Activated naive CD8-positive, alpha-beta T cell treated with anti-CD3 and anti-CD28 coated beads, Interleukin-2, amount 10 ng/mL, durations not matched to agents 7 days and 5 days (primary cell): ENCODE measurements at places on chromosomes 2 and 18.

- no peak for DNase-seq
Measured at GRCh38 chr2:112724591-112725525, 4.0 kb downstream of the NT5DC4 start.

DNA sequence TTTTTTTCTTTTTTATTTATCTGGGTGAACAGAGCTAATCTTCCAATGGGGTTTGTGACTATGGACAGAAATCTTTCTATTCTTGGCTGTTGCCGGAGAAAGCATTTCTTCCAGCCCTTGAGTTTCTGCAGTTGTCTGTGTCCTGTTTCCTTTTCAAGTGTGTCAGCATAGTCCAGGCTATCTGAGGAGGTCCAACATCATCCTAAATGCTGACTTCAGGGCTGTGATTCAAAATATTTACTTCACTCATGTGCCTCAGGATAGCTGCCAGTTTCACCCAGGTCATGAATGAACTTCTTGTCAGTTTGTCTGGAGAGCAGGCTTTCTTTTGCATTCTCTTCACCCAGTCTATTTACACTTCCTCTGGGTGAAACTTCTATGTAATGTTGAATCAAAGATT is 27.9 kb downstream of the ITGAV start:
- no peak for DNase-seq

DNA sequence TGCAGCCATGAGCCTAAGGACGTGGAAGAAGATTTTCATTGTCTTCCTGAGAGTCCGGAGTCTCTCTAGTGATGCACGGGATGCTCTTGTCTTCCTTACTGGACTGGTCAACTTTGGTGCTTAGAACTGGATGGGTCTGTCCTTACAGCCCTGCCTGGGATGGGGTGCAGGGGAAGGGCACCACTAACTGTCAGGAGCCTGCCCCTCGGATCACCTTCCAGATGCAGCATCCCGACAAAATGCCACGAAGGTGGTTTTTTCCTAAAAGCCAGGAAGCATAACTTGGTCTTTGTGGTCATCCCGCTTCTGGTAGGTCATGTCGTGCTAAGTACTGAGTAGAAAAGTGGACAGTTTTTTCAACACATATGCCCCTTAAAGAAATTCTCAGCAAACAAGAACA is 207.4 kb upstream of the TWIST2 start:
- DNase-seq = no peak

GRCh38 chr2:119617455-119617854 is 61.5 kb upstream of the TMEM177 start:
- no peak for DNase-seq

- no peak for DNase-seq
Measured at GRCh38 chr2:26581991-26582842, 58.9 kb downstream of the CIB4 start.

DNA sequence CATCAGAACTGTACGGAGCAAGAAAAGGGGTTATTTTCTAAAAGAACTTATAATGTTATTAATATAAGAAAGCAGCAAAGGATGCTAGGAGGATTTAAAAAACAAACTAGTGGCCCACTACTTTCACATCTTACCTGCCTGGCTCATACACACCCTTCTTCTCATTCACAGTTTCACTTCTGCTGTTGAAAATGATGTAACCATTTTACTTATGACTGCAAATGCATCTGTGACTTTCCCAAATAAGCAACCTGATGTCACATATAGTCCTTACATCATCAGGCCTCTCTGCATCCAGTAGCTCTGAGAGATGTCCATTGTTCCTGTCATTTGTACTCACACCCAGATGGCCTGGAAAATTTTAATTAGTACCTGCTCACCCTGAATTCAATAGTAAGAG is 101.8 kb upstream of the MYO3B start:
- DNase-seq = no peak

DNA sequence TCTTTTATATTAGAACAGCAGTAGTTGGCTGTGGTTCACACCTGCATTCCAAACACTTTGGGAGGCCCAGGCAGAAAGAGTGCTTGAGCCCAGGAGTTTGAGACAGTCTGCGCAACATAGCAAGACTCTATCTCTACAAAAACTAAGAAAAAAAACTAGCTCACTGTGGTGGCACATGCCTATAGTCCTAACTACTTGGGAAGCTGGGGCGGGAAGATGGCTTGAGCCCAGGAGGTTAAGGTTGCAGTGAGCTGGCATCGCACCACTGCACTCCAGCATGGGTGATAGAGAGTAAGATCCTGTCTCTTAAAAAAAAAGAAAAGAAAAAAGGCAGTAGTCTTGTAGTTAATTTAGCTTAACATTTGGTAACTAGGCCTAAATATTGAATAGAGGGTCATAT is 136.6 kb downstream of the AGPS start:
- DNase-seq = no peak

GRCh38 chr2:51953931-51954330 is 922.0 kb upstream of the NRXN1 start:
- no peak for DNase-seq

- DNase-seq = no peak
Measured at GRCh38 chr2:157258520-157259326, 1.2 kb downstream of the GALNT5 start.

- no peak for DNase-seq
Measured at GRCh38 chr2:124081154-124081716, 56.1 kb downstream of the CNTNAP5 start.

GRCh38 chr18:48222118-48222517 is 187.1 kb downstream of the ZBTB7C start:
- DNase-seq = no peak

- DNase-seq = no peak
Measured at GRCh38 chr2:168255866-168256265, 8.5 kb upstream of the STK39 start.

GRCh38 chr2:141341444-141341843 is 789.4 kb downstream of the LRP1B start:
- DNase-seq = no peak

- no peak for DNase-seq
Measured at GRCh38 chr2:232522623-232523401, 2.6 kb downstream of the PRSS56 start.

DNA sequence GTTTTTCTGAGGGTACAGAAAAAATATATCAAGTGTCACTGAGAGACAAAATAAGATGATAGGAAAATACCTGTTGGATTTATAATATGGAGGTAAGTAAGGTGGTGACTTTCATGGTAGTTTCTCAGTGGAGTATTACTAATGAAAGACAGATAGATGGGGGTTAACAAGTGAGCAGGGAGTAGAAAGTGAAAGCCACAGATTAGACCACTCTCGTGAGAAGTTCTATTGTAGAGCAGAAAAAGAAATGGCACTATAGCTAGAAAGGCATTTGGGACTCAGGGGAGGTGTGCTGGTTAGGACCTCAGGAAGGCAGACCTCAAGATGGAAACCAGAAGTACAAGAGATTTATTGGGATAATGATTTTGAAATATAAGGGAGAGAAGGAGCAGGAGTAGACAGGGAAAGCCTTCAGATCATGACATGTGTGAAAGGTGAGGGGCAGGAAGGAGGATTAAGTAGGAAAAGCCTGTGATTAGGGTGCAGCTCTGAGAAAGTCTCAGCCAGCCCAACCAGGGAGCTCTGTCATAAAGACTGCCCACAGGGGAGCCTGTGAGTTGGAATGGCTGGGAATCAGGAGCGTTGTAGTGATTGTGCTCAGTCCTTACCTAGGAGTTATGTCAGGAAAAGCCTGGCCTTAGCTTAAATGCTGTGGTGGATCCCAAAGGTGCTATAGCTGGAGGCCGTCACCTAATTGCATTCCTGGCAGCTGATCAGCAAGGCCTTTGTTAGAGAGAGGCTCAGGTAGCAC is 198.1 kb downstream of the IKZF2 start:
- DNase-seq = no peak

GRCh38 chr18:26457195-26457594 is 91.2 kb downstream of the KCTD1 start:
- DNase-seq = no peak

GRCh38 chr2:84741182-84741822 is 139.6 kb downstream of the TRABD2A start:
- DNase-seq = peak; percentile 58

DNA sequence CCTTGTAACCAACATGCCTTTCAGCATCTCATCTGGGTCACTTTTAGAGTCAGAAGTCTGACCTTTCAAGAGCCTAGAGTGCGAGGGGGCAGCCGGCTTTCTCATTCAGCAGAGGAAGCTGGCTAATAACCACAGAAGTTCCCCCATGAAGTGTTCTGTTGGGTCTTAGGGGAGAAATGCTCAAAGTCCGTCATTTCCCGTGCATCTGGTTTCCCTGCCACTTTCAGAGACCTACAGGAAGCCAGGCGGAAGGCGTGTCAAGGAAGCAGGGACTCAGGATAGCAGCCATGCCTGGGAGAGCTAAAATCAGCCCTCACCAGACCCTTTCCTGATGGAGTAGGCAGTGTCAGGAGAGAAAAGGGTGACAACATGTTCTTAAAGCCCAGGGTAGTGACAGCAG is 301.8 kb upstream of the ID2 start:
- no peak for DNase-seq

DNA sequence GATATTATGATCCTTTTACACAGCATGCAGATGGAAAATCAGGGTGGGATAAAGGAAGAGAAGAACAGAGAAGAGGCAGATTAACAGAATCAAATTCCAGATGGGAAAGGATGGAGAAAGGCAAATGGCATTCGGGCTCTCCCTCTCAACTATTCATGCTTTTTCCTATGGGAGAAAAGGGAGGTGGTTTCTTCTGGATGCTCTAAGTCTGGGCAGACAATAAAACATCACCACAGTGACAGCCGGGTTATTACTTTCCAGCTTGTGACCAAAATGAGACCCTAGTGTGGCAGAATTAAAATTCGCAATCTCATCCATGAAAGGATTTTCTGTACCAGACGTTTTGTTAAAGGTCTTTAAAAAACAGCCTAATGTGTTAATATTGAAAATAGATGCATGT is 440.7 kb downstream of the RND3 start:
- no peak for DNase-seq

- no peak for DNase-seq
Measured at GRCh38 chr2:10398496-10398895, 49.6 kb downstream of the ODC1 start.

GRCh38 chr18:22300665-22301636 is 116.8 kb downstream of the CTAGE1 start:
- DNase-seq = no peak

DNA sequence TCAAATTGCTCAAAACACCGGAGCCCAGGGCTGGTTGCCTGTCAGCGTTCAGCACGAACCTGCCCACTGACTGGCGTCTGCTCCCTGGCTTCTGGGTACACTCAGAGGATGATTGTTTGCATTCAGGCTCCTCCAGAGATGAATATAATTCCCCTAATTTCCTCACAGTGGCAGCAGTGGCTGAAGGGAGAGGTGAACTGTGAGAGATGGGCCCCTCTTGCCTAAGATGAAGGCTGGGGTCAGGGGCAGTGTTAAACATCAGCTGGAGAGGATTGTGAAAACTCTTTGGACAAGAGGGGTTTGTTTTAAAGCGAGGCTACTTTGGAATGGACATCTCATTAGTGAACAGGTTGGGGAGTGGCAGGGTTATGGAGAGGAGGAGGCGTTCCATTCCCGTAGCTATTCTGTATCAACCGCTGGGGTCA is 31.0 kb downstream of the TCF7L1 start:
- no peak for DNase-seq

DNA sequence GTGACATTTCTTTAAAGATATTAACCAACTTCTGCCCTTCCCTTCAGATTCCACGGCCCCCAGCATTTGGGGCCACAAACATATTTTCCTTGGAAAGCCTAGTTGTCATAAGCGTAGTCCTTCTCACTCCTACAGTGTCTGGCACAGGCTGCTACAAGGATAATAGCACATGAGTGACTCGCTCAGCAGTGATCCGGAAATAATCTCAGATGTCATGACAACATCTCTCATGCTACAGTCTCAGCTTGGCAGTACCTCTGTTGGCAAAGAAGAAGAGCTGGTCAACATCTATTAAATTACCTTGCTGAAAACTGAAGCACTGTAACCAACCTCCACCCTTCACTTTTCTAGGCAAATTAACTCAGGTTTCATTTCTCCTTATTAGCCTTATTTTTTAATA is 351.7 kb downstream of the RAD51AP2 start:
- no peak for DNase-seq

DNA sequence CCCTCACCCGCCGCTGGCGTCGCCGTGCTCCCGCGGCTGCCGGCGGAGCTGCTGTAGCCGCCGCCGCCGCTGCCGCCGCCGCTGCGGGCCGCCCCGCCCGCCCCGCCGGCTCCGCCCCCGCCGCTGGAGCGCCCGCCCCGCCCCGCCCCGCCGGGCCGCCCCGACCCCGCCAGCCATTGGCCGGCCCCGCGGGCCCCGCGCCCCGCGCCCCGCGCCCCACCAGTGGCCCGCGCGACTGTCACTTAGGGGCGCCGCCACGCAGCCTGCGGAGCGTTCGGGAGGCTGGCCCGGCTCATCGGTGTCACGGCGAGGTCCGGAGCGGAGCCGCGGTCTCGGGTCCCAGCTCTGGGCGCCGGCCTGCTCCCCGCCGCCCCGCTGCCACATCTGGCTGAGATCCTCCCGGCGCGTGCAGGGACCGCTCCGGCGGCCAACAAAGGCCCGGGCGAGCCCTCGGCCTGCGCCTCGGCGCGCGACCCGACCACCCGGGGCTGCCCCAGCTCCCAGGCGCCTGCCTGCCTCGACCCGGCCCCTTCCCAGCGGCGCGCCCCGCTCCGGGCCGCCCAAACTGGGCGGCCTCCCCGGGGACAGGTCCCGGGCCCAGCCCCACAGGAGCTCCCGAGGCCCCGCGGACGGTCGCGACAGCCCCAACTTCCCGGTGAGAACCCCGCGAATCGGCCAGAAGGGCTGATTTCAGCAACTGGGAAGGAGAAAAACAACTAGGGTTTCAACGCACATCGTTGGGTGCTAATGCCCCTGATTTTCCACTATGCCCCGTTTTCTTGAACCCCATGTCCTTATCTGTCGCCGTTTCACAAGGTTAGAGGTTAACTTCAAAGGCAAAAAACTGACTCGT is at the start of gene MGAT4A:
MGAT4A (minus strand) TSS at position 92 of the 853 bp plus-strand sequence. CDS start 4,800 bp downstream, outside the sequence.
- DNase-seq = peak; percentile 88

GRCh38 chr2:195318440-195319111 is 338.4 kb upstream of the SLC39A10 start:
- DNase-seq = no peak

GRCh38 chr2:56347881-56348280 is 164.1 kb downstream of the CCDC85A start:
- DNase-seq = no peak

DNA sequence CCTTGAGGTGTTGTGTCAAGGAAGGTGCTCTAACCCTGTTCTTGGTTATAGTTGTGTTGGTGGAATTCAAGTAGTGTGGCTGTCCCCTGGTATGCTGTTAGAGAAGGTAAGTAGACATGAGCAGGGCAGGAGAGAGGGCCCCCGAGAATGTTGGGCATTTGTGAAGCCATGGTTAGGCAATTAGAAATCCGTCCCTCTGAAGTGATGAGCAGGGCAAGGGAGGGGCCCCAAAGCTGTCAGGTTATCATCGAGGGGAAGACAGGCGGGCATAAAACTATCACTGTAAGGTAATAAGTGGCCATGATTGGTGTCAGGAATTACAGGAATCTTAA is 5.2 kb downstream of the XRCC5 start:
- no peak for DNase-seq

DNA sequence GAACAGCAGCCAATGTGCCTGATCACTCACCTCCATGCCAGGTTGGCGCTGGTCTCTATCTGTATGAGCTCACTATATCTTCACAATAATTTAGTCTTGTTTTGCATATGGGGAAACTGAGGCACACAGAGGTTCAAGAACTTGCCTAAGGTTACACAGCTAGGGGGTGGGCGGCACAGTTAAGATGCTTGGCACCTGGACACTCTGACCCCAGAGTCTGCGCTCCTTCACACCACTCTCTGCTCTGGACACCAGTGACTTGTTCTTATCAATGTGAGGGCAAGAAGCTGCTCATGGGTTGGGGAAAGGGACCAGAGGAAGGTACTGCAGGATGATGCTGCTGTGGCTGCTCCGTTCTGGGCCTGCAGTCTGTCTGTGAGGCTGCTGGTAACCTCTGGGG is 27.1 kb downstream of the FBLN7 start:
- no peak for DNase-seq
